ENCODE measurements at places on chromosomes 3 and 15.

DNA sequence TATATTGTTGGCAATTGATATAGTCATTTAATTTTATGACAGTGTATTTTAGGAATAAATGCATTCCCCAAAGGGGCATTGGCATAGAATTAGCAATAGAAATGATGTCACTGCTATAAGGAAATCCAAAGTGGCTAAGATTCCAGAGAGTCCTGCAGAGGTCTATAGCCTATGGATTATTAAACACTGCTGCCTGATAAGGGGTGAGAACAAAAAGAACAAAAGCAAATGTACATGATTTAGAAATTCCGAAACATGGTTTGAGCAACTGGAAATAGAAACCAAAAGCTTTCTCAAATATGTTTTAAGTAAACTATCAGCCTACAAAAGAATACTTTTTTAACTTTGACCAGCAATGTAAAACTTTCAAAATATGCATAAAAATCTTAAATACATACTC, 280.1 kb upstream of the RASGRP1 start:
- DNase-seq: no peak

DNA sequence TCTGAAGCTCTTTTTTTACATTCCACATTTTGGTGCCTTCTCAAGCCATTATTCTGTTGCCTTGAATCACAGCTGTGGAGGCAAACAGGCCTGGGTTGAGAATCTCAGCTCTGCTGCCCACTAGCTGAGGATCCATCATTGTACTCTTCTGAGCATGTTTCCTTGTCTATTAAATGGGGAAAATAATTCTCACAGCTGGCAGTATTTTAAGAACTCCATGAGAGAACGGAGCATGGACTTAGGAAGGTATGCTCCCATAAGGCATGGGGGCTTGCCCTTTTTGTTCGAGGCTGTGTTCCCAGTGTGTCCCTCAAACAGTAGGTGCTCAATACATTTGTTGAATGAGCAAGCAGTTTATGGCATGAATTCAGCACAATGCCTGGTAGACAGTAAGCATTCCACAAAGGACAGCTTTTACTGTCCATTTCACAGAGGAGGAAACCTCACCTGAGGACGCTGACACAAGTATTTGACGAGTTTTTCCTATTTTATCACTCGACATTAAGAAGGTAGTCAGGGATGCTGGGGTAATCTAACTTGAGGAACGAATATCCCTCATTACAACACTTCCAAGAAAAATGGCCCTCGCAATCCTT, 2.1 kb upstream of the PTPRG start:
- no peak for DNase-seq

DNA sequence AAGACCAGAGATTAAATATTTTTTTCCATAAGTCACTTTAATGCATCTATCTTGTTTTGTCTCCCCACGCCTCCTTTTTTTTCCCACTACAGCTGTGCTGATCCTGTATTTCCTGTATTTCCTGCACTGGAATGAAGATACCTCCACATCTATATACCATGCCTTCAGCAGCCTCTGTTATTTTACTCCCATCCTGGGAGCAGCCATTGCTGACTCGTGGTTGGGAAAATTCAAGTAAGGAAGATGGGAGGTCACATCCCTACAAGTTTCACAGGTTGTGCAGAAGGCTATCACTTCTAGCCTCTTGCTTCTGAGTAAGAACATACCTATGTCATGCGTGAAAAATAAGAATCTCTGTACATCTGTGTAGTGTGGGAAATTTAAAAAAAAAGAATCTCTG, 3.1 kb downstream of the SLC15A2 start:
- DNase-seq: no peak

- no peak for DNase-seq
These were observed 394.5 kb downstream of the MECOM start for GRCh38 chr3:169269005-169269404.

DNA sequence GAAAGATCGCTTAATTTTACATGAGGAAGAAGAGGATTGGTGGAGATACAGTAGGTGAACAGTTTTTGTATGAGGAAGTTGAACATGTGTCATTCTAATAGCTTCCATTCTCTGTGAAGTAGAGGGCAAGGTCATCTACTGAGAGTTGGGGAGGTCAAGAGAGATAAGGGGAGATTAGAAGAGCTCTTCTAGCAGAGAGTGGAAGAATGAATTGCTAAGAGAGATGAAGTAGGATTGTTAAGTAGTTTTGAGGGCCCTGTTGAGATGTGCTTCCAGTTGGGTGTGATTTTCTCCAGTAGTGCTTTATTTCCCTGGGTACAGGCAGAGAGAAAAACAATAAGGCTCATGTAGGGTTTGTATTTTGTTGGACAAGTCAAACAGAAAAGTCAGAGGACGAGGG, 5.2 kb downstream of the OPA1 start:
- no peak for DNase-seq

DNA sequence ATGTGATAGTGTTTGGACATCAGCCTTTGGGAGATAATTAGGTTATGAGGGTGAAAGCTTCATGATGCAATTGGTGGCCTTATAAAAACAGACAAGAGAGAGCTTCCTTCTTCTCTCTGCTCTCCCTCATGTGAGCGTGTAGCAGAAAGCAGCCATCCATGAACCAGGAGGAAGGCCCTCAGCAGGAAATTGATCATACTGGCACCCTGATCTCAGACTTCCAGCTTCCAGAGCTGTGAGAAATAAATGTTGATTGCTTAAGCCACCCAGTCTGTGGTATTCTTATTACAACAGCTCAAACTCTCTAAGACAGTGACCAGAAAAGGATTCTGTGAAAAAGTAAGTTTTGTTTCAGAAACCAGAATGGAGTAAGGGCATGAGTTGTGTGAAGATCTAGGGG, 13.3 kb downstream of the STAC start:
- DNase-seq: no peak

DNA sequence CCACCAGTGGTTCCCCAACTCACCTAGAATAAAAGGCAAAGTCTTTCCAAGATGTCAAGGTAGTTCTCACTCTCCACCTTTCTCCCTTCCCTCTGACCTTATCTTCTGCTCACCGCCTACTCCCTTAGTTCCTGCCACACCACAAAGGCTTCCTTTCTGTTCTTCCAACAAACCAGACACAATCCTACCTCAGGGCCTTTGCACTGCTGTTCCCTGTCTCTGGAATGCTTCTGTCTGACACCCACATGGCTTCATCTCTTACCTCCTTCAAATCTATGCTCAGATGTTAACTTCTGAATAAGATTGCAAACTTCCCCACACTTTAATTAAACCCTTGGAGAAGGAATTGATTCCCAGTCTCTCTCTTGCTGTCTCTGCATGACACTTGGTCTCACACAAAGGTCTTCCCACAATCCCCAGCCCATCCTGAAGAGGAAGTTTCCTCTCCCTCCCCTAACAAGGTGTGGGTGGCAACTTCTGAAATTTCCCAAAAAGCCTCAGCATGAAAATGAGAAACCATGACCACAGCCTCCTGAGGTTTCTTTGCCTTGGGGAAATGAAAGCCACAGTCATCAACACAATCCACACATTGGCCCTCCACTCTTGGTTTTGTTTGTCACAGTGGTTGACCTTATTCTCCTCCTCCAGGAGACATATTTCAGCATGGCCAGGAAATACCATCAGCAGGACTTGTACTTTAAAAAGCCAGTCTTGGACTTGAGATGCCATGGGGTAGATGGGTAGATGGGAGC, 3.0 kb upstream of the RYK start:
- DNase-seq: no peak

DNA sequence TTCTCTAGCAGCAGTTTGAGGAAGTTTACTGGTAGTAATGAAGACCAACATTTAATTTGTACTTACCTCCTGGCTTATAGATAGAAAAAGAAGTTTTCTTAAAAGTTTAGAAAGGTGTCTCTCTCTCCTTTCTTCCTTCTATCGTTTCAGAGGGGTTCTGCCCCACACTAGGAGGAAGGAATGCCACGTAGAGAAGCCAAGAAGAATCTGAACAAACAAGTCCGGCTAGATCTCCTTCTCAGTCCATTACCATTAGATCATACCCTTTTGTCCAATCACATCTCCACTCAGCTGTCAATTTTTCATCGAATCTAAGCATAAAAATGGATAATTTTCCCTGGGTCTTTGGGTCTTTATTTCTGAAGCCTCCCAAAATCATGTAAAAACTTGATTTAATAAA, 1048.1 kb downstream of the SI start:
- DNase-seq: no peak

GRCh38 chr3:122977746-122978466, 49.7 kb downstream of the SEMA5B start:
- DNase-seq: no peak
